Endothelial cell of coronary artery (primary cell): ENCODE measurements at places on chromosomes 11 and 22. TPM values are rescaled to one million over a fixed set of nuclear protein-coding genes. Genes with fewer than 3 reads are reported as not detected.

Gene SHISAL1
- total RNA-seq: under 0.01 and 0.09 TPM in 2 replicates

Gene PDE2A
- 10.2 and 23.6 TPM in 2 replicates for total RNA-seq

Gene POTEH
- not detected in 2 replicates for total RNA-seq

Gene USP28
- total RNA-seq: 29.6 and 31.6 TPM in 2 replicates

Gene FDX1
- 7.8 and 8.9 TPM in 2 replicates for total RNA-seq

Gene SCUBE2
- 0.81 and 1.2 TPM in 2 replicates for total RNA-seq

Gene GGT5
- 6.7 and 11.0 TPM in 2 replicates for total RNA-seq

Gene CHRM4
- total RNA-seq: 0.09 and 0.28 TPM in 2 replicates

Gene MS4A6E
- not detected in 2 replicates for total RNA-seq

Gene PGR
- 0.19 TPM in 1 of 2 replicates, not detected in the other for total RNA-seq
